Thoracic aorta (tissue), 2 donors: ENCODE measurements at places on chromosomes 7 and 10.

DNA sequence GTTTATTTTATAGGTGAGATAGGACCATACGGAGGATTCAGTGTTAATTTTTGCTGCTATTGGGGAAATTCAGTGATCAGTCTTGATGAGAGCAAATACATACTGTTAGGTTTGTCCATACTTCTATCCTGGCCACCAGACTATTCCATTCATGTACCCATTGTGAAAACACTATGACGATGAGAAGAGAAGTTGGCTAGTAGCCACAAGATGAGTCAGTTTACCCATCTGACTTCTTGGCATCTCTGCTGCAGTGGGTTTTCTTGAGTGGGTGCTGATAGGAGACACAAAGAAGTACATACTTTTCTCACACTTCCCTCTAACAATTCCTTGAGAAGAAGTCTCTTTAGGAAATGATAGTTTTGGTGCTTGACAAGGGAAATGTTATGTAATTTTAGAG lies 133.1 kb downstream of the TFPI2 start:
- no peak for DNase-seq

DNA sequence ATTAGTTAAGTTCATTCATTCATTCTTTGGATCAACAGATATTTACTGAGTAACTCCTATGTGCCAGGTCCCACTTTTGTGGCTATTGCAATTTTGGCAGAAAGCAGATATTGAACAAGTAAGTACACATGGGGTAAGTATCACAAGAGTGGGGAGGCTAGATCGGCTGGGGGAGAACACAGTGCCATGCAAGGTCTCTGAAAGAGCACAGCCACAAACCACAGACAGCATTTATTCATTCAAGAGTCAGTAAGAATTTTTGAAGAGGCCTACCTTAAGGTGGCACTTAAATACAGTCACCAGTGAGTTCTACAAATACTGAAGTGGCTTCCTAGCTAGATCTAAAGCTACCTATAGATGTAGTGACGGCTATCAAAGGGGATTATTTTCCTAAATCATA lies 304.2 kb downstream of the RNLS start:
- DNase-seq, result no peak

GRCh38 chr7:107768263-107768662 lies 24.3 kb downstream of the CBLL1 start:
- DNase-seq, result no peak

- DNase-seq, result no peak
Observed at GRCh38 chr7:108836256-108836655, 266.6 kb downstream of the DNAJB9 start.

- DNase-seq, result peak; percentile 70
Observed at GRCh38 chr7:55100544-55101327, 81.9 kb downstream of the EGFR start.
